ENCODE measurements at places on chromosomes 4 and X.

DNA sequence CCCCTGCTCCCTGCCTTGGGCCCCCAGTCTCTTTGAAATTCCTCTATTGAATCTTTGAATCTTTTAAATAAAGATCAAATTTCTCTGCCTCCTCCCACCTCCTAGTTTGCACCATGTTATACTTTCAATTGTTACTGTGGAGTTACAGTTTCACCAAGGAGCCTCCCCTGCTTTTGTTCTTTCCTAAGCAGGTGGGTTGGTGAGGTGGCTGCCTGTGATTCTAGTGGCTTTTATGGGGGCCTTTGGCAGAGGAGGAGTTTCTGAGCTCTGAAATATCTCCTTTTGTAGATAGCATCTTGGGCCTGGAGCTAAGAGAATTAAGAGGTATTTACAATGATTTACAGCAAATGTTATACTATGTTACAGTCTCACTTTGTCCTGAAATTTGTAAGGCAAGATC lies 133.8 kb upstream of the STX18 start:
- DNase-seq, result no peak

GRCh38 chr4:186368281-186368680 lies 102.3 kb downstream of the F11 start:
- no peak for DNase-seq

DNA sequence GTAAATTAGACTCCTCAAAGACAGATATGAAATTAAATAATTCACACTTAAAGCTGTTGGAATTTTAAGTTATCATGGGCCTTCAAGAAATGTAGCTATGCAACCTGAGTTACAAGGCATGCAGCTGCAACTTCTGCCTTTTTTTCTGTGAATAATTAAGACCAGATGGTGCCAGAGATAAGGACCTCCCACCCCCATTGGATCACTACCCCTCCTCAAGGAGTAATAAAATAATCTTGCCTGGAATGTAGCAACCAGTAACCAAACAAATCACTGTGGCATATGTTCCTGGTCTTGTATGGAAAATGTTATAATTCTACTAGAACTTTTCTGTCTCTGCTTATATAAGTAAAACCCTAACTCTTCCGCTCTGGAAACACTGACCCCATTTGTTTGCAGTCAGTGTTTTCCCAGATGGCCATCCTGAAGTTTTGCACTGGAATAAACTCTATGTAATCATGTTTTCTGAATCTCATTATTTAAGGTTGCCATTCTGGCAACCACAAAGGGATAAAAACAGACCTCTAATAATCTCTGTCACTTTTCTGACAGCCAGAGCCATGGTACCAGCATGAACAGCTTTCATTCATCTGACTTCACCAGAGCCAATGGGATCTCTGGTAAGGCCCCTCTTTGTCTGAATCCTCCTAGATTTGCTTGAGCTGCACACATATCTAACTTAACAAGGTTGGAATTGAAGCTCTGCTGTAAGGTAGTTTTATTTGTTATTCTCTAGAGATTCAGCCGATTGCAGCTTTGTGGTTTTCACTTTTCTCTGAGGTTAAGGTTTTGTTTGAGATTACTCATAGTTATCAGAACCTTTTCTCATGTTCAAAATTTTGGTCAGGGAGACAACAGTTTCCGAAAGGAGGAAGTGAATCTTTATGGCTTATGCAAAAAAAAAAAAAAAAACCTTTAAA lies 274.6 kb downstream of the NAF1 start:
- no peak for DNase-seq

DNA sequence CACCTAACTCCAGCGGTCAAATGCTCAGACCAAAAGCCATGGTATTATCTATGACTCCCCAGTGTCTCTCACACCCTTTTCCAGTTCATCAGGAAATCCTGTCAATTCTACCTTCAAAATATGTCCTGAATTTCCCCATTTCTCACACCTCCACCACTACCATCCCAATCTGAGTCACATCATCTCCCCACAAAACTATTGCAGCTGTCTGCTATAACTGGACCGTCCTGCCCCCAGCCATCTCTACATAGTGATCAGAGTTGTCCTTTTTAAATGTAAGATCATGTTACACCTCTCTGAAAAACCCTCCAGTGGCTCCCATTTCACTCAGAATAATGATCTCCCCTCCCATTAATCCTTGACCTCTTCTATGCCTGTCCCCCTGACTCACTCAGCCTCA lies 6.8 kb upstream of the ODAPH start:
- DNase-seq, result no peak

- DNase-seq, result no peak
Observed at GRCh38 chrX:10217198-10217597, 60.4 kb downstream of the CLCN4 start.

GRCh38 chr4:83870328-83870950 lies 334.5 kb downstream of the GPAT3 start:
- no peak for DNase-seq

- no peak for DNase-seq
Observed at GRCh38 chrX:153547195-153547594, 29.8 kb downstream of the ATP2B3 start.

DNA sequence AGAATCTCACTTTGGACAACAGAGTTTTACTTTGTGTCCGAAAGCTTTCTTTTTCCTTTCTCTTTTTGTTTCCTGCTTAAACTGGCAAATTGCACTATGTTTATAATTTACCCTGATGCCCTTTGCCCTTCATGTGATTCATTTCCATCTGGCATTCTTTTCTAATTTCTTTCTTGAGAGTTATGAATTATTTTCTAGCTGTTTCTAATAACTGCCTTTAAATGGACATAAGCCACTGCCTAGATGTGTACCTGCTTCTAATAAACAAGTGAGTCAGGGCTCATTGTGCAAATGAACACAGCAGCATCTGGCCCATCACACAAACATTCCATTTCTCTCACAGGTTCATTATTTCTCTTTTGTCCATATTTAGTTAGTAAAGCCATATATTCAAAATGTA lies 242.3 kb upstream of the GPRIN3 start:
- DNase-seq, result no peak

GRCh38 chr4:18935659-18936345 lies 914.2 kb upstream of the LCORL start:
- DNase-seq, result no peak

GRCh38 chr4:148481636-148482035 lies 39.4 kb upstream of the NR3C2 start:
- DNase-seq, result no peak

DNA sequence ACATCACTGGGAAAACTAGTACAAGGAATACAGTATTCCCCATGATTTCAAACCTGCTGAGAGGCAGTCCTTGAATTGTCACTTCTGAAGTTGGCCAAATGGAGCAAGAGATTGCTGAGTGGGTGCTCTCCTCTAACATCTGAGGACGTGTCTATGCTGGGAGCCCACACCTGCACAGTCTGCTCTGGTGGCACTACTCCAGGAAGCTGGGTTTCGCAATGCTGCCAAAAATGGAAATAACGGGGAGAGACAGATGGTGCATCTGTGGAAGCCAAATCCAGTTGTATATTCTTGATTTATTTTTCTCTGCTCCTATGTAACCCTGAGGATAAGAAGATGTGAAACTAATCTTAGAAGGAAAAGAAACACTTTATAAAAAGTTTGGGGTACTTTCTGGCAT lies 240.1 kb upstream of the CTSO start:
- no peak for DNase-seq

DNA sequence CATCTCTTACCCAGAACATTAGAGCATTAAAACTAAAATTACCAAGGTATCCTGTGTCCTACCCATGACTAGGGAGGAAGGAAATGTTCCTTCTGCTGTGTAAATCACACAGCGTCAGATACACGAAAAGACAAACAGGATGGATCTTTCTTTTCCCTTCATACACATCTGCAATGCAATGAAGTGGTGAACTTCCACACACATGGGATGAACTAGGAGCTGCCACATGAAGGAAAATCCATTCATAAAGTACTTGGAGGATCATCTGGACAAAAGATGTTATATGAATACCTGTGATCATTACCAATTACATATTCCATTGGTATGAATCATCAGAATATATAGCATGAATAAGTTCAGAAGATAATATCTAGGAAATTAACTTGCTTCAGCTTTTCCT lies 46.2 kb downstream of the LDB2 start:
- DNase-seq, result no peak

GRCh38 chrX:24260842-24261550 lies 52.9 kb downstream of the SUPT20HL2 start:
- peak; percentile 31 for DNase-seq

DNA sequence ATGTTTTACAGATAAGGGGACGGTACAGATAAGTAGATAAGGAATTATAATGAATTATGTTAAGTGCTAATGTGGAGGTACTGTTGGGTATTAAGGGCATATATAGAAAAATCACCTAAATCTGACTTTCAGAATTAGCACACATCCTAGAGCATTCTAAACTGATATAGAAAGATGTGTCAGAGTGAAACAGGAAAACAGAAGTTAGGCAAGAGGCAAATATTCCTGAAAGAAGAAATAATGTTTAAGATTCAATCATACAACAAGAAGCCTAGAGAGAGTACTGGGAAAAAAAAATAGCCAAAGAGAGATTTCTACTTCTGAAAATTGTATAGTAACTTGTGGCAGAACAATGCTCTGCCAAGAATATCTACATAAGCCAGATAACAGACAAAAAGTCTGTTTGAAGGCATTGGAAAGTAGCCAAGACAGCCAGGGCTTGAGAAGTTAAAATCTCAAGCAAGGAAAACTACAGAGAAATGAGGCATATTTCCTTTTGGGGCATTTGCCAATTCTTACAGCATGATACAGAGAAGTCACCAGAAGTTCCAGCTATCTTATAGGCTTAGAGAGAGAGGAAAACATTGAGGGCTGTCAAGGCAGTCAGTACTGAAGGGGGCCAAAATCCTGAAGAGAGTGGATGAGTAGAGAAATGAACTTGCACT lies 646.0 kb downstream of the RPA4 start:
- DNase-seq, result no peak

DNA sequence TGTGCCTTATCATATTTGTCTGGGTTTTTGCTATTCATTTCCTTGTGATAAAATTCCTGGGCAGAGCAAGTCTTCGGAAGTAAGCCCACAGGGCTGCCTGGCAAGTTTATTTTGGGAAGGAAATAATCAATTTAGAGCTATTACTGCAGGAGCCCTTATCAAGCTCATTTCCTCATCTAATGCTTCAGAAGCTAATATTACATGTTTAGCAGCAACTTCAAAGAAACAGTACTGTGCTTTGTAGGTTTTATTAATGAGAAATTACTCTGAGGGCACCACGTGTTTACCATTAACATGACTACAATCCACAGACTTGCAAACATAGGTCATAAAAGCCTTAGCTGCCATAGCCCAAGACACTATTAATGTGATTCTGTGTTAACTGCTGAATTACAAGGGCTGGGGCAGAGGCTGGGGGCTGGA lies 540.0 kb downstream of the SPRY1 start:
- DNase-seq, result no peak

- no peak for DNase-seq
Observed at GRCh38 chr4:46390355-46391058, 579 bp upstream of the GABRA2 start.

GRCh38 chr4:40630335-40631021 lies 814 bp upstream of the RBM47 start:
- DNase-seq, result peak; percentile 38

- no peak for DNase-seq
Observed at GRCh38 chr4:155071962-155072361, 136.5 kb upstream of the NPY2R start.

DNA sequence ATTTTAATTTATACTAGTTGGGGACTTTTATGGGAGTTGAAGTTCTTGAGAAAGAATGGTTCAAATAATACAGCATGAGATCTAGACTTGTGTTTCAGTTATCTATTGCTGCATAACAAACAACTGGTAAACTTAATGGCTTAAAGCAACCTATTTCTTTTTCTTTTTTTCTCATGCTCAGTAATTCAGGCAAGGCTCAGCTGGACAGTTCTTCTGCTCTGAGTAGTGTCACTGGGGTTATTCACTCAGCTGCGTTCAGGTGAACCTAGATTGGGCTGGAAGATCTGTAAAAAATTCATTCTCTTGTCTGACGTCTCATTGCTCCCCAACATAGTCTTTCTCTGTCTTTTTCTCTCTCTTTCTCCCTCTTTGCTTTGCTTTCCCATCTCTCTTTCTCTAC lies 291.7 kb downstream of the GBA3 start:
- no peak for DNase-seq

- DNase-seq, result no peak
Observed at GRCh38 chr4:88897180-88897579, 159.8 kb downstream of the FAM13A start.

DNA sequence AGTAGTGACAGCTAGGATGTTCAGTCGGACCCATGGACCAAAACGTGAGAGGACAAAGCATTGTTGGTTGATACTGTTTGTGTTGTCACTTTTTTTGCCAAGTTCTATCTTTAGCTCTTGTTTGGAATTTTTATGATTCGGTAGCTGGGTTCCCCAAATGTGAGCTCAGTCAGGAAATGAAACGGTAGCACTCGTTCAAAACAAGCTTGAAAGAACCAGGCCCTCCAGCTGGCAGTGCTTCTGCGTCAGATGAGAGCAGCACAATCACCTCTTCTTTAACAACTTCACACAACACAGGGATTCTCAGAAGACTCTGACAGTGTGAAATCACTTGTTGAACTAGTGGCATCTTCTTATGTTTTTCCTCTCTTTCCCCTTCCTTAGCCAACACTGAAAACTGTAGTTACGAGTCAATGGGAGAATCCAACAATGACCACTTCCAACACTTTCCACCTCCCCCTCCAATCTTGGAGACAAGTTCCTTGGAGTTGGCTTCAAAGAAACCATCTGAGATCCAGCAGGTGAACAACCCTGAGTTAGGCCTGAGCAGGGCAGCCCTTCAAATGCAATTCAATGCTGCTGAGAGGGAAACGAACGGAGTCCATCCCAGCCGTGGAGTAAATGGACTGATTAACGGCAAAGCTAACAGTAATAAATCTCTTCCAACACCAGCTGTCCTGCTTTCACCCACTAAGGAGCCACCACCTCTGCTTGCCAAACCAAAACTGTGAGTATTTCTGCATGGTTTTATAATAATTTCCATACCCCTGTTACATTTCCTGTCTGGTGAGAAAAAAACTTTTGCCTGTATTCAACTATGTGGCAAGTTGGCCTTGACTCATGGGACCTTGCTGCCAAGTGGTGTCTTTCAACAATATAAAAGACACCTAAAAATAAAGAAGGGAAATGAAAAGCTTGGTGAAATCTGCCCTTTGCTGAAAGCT lies 214.6 kb downstream of the PALLD start:
- peak; percentile 32 for DNase-seq

DNA sequence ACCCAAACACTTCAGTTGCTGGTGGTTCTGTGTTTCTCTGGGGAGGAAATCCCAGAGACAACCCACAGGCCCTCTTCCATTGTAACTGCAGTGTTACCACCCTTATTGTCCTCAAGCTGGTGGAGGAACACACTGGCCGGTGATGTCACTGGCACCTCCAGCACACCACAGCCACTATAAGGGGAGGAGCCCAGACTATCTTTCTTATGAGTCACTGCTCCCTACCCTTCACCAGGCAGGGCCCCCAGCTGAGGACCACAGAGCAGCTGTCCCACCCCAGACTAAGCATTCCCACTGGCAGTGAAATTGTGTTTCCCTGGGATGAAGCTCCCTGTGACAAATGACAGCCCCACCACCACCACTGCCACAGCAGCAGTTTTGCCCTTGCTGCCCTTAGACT lies 171.8 kb upstream of the FGF16 start:
- no peak for DNase-seq

- no peak for DNase-seq
Observed at GRCh38 chrX:40151211-40152172, 53.7 kb upstream of the BCOR start.

GRCh38 chr4:142334931-142335330 lies 511.2 kb downstream of the INPP4B start:
- DNase-seq, result no peak

- no peak for DNase-seq
Observed at GRCh38 chr4:179894066-179894778, 2349.0 kb upstream of the TENM3 start.

- no peak for DNase-seq
Observed at GRCh38 chr4:85783483-85783882, 308.5 kb downstream of the ARHGAP24 start.

Data from left cardiac atrium (tissue), 4 donors.